ELF-1 (cell line): ENCODE measurements at places on chromosomes 16 and 17.

DNA sequence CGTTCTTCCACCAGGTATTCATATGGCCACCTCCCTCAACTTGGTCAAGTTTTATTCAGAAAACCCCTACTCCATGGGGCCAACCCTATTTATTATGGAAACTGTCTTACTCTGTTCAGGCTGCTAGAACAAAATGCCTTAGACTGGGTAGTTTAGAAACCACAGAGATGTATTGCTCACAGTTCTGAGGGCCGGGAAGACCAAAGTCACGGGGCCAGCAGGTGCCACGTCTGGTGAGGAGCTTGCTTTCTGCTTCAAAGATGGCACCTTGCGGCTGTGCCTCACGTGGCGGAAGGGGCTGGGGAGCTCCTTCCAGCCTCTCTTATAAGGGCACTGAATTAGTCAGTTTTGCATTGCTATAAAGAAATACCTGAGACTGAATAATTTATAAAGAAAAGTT is 74.3 kb downstream of the AXIN2 start:
- DNase-seq = no peak

DNA sequence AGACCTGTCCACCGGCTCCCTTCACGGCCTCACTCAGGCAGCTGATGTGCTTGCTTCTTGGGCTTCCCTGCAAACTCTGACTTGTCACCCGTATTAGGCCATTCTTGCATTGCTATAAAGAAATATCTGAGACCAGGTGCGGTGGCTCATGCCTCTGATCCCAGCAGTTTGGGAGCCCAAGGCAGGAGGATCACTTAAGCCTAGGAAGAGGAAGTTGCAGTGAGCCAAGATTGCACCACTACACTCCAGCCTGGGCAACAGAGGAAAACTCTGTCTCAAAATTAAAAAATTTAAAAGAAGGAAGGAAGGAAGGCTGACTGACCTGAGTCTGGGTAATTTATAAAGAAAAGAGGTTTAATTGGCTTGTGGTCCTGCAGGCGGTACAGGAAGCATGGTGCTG is 17.0 kb downstream of the SOST start:
- DNase-seq = no peak

DNA sequence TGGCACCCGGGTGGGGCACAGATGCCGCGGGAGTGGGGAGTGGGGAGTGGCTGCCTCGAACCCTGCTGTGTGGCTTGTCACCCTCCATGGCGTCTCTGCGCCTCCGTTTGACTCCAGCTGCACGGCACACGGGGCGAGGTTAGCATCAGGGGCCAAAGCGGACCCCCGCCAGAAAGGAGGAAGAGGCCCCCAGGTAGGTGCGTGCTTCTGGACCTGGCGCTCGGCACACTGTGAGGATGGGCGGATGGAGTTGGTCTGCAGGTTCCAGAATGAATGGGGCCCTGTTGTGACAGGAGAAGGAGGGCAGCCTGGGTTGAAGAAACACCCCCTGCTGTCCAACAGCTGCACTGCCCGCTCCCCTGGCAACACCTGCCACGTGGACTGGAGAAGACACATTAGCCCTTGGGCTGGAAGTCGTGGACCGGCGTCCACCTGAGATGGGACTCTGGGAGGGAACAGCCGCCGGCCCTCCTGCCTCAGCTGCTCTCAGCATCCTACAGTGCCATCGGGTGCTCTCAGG is 9.4 kb upstream of the FASN start:
- peak; percentile 49 for DNase-seq

GRCh38 chr16:55470533-55471371 is 8.2 kb upstream of the MMP2 start:
- DNase-seq = peak; percentile 95

GRCh38 chr17:28466521-28467048 is 6.9 kb upstream of the SLC13A2 start:
- DNase-seq = peak; percentile 20

DNA sequence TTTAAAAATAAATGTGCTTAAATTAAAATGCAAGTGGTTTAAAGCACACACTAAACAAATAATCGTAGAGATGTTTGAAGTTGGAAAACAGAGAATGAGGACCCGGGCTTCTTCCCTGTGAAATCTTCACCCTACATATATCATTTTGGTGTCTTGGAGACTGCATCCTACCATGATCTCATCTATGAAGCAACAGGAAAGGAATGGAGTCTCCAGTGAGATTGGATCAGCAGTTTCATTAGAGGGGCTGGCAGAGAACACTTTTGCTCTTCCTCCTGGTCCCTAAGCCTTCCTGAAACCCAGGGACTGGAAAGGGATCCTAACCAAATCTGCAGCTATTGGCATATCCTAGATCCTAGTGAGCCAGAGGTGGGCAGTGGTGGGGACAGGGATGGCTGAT is 85.0 kb downstream of the GRIN2A start:
- no peak for DNase-seq

- DNase-seq = no peak
These were observed 302.4 kb downstream of the SEC14L1 start for GRCh38 chr17:77442976-77443747.

DNA sequence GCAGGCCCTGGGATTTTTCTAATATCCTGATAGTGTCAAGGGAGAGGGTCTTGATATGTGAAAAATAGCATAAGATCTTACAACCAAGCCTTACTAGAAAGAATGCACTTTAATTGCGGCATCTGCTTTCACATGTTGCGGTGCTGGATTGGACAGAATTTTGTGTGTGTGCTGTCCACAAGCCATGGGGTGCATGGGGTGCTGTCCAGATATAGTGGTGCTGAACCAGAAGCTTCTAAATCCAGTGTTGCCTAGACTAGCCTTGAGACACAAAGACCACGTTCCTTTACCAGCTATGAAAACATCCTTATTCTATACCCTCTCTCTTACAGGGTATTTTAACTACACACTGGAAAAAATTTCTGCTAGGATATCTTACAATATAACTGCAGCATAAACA is 244.0 kb downstream of the TMEM114 start:
- peak; percentile 45 for DNase-seq

DNA sequence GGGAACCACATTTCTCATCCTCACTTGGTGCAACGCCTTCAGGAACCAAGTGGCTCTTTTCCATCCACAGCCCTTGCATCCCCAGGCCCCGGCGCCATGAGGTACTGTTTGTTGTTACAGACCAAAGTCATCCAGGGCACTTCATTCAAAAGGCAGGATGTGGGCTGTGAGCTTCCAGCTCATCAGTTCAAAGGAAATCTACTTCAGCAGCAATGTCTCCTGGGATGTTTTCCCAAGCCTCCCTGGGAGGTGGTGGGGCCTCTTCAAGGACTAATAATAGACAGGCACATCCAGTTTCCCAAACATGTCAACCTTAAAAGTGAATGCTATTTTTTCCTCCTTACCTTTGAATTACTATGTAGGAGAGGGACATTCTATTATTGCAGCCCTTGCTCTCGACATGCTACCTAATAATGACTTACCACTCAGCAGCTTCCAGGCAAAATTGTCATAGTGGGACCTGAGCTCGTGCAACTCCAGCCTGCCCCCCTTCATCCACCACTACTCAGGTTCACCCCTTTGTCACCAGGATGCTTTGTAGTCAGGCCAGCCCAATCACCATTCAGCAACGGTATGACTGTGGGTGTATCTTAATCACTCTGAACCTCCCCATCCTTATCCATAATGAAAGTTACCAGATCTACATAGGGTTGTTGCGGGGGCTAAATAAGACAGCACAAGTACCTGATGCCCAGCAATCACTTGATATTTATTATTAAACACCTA is 1.7 kb upstream of the PRKCB start:
- DNase-seq = no peak

DNA sequence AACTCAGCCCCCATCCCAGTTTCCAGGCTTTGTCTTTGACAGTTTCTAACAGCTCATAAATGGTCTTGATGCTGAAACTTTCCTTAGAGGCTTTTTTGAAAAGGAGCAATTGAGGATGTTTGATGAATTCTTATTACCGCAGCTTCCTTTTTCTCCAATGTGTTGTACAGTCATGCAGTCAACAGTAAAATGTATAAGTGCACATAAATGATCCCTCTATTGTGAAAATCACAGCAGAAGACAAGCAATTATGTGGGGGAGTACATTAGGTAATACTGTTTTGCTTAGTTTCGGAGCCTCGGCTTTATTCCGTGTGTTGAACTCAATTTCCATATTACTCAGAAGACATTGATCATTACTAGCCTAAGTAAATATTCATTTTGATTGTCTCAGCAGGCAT is 673.7 kb downstream of the CDH8 start:
- DNase-seq = no peak

GRCh38 chr17:82017612-82018151 is 5.0 kb downstream of the CENPX start:
- no peak for DNase-seq

GRCh38 chr16:2008631-2009163 is 924 bp downstream of the ZNF598 start:
- no peak for DNase-seq

DNA sequence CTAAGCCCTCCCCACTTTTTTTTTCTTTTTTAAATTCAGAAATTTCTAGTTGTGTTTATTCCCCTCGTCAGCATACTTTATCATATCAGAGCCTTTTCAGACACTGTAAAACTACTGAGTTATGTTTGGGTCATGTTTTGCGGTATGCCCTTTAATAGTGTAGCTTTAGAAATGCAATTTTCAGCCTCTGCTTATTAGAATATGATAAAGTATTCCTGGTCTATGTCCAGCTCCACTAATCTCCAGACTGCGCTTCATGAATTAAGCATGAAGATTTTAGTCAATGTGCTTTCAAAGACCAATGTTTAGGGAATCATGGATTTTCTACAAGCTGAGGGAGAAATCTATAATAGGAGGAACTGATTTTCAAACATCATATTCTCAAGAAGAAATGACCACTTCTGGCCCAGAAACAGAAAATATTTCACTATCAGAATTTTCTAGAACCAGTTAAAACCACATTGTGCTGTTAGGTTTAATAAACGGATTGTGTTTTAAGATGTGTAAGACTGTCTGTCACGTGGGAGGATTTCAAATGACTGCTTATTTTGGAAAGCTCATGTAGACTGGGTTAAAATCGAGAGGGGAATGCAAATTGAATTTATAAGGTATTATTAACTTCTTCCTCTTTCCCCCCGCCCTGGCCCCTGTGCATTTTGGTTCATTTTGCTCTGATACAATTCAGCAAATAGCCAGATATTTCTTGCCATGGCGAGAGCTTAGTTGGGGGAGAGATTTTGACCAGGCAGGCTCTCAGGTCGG is 498.5 kb downstream of the WWOX start:
- no peak for DNase-seq

DNA sequence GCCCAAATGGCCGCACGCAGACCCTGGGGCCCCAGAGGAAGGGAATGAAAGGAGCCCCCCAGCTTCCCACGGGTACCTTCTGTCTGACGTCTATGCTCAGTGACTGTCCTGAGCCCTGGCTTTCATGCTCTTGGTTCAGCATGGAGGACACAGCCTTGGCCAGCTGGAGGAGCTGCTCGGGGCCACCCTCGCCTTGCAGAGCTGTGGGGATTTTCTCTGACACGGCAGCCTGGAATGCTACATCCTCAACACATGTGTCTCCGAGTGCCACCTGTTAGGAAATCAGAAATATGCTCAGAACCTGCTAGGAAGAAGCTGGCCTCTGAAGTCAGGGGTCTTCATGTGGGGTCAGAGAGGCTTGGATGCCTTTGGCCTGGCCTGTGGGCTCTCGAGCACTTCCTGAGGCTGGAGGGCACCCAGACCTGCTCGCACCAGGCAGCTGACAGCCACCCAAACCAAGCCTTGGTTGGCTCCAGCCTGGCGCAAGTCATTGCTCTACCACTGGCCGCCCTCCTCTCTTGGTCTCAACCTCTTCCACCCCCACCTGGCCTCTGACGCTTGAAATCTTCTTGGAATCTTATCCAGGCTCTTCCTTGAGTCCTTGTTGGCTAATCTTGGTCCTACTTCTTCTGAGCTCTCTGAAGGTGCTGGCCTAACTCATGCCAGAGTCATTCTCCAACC is 63.7 kb upstream of the BCO1 start:
- DNase-seq = no peak

- no peak for DNase-seq
These were observed 5.0 kb upstream of the RARA start for GRCh38 chr17:40303708-40304551.

GRCh38 chr16:87583453-87584131 is 18.7 kb upstream of the JPH3 start:
- no peak for DNase-seq

GRCh38 chr16:47204736-47205504 is 61.2 kb upstream of the NETO2 start:
- DNase-seq = no peak

DNA sequence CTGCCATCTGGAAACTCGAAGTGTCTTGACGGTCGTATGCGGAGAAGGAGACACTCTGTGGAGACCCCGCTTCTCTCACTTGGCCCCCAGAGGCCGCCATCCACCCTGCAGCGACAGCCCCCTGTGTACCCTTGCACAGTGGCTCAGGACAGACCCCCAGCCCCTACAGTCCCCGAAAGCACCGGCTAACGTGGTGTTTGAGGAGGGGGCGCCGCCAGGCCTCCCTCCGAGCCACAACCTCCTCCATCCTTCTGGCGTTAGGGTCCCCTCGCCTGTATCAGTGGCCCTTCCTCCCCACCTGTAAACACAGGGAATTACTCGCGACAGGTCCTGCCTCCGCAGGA is 73.6 kb downstream of the LMF1 start:
- no peak for DNase-seq

DNA sequence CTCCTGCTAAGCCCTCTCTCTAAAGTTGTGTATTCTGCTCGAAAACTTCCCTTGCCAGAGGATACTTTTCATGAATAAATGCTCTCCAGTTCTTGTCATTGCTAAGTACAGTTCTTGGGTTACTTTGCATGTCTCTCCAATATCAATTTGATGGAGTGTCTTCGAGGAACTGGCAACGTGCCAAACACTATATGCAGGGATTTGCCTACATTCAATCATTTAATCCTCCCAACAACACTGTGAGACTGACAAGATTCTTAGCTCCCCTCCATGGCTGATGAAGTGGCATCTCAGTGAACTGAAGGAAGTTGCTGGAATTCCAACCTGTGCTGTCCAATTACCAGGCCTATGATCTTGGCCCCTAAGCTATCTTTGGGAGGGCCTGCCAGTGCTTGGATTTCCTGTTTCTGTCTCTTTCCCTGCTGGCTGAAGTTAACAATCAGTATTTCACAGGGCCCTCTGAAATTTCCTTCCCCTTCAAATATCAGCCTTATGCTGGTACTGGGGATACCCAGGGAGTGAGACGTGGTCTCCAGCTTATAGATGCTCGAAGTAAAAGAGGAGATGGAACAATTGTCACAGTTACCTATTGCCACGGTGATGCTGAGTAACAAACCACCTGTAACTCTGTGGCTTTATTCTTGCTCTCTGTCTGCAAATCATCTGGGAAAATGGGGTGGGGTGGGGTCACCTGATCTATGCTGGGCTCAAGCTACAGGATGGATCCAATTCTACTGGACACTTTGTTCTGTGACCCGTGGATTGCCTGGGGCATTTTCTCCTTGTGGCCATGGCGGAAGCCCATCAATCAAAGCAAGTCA is 19.4 kb upstream of the CRISPLD2 start:
- DNase-seq = peak; percentile 24
